Brain (organoid and tissue), 16 donors: ENCODE measurements at places on chromosomes 4 and X.
A peak's percentile ranks its signal among the peaks of the same experiment; 100 is the strongest.

DNA sequence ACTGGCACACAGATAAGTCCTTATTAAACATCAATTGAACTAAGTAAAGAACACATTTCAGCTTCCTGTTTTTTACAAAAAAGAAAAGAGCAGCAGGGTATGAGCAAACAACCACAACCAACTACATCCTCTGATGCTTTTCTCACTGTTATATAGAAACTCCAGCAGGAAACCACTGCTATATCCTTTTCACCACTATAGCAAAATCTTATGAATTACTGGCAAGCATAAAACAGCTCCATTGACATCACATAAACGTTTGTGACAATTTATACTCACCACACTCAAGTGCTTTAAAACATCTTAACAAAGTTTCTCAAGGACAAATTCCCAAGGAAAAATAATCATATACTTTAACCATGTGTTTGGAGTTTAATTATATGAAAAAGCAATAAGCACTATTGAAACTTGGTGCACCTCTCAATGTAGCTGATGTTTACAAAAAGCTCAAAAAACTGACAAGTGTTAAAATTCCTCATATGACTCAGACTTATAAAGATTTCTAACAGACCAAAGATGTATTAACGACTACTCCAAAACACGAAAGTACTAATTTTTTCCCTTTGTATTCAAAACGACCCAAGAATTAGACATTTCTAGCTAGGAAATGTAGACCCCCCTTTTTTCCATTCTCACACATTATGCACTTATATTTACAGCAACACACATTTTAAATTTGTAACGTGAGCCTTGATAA, 12.9 kb downstream of the GPRIN3 start:
- DNase-seq, result no peak

GRCh38 chrX:64428371-64428770, 33.1 kb upstream of the MTMR8 start:
- no peak for DNase-seq

GRCh38 chr4:16120720-16121119, 36.9 kb upstream of the PROM1 start:
- DNase-seq, result no peak

DNA sequence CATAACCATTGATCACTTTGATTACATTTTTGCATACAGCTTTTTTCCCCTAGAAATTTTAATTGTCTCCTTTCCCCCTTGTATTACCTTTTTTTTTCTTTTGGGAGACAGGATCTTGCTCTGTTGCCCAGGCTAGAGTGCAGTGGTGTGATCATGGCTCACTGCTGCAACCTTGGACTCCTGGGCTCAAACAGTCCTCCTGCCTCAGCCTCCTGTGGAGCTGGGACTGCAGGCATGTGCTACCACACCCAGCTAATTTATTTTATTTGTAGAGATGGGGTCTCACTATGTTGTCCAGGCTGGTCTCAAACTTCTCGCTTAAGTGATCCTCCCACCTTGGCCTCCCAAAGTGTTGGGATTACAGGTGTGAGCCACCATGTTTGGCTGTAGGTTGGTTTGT, 47.0 kb downstream of the ZFX start:
- no peak for DNase-seq

- no peak for DNase-seq
Measured at GRCh38 chrX:135522132-135522530, 1.7 kb downstream of the INTS6L start.

DNA sequence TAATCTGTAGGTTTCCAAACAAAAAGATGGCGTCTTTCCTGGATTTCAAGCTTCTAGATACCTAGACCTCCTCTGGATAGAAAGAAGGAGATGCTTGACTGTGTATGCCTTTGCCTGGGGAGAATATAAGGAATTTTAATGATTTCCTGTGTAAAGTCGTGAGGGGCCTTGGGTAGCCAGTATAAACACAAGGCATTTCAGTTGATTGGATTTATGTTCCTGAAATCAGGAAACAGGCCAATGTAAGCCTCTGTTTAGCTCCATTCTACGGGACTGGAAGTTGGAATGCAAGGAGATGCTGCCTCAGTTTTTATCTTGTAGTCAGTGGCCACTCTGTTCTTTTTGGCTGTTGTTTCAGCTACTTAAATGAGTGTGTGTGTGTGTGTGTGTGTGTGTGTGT, 137.2 kb downstream of the GUCY2F start:
- no peak for DNase-seq

DNA sequence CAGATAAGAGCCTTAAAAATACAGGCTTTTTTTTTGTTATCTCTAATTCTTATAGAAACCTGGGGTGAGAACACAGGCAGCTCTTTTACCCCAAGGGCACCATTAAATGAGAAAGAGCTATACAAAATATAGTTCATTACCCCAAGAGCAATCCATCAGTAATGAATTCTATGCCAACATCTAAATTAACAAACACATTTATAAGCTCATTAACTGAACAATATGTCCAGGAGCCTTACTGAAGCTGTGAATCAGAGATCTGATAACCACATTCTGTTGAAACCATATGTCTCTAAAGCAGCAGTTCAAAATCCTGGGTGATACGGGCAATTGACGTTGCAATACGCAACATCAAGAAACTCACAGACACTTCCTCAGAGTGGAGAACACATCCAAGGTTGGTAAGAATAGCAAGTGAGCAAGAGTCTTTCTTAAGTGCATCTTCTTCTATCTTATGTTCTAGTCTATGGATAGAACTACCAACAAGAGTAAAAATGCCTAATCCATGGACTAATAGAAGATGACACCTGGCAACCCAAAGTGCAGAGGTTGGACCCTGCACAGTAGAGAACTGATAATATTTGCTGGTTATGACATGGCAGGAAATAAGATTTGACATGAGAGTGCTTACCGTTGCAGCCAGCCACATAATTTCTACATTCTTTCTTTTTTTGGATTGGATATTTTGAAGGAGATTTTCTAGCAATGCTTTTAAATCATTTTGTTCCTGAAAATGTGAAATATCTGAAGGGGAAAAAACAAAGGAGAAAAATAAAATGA, 449.3 kb downstream of the IL15 start:
- no peak for DNase-seq

GRCh38 chr4:77921701-77922100, 59.1 kb downstream of the MRPL1 start:
- DNase-seq, result no peak

DNA sequence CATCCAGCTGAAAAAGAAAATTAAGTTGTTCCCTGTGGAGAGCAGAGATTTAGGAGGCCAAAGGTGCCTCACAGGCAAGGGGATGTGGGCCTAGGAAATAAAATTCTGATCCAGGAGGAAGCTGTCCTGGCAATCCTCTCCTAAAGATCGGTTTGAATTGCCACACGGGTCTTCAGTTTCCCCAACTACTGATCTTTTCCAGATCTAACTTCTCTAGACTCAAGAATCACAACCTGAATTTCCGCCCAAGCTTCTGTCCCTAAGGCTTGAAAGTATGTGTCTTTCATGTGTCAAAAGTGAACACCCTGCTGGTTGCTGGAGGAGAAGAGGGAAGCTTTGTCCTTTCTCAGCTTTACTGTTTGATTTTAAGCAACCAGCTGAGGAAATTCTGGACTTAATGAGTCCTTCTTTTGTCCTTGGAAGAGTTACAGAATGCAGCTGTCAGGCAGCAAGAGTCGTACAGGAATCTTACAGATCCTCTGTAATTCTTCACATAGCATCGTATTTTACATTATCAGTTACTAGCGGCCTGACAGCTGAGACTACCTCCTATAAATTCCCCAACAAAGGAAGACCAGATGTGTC, 93.8 kb downstream of the INPP4B start:
- peak; percentile 6 for DNase-seq

DNA sequence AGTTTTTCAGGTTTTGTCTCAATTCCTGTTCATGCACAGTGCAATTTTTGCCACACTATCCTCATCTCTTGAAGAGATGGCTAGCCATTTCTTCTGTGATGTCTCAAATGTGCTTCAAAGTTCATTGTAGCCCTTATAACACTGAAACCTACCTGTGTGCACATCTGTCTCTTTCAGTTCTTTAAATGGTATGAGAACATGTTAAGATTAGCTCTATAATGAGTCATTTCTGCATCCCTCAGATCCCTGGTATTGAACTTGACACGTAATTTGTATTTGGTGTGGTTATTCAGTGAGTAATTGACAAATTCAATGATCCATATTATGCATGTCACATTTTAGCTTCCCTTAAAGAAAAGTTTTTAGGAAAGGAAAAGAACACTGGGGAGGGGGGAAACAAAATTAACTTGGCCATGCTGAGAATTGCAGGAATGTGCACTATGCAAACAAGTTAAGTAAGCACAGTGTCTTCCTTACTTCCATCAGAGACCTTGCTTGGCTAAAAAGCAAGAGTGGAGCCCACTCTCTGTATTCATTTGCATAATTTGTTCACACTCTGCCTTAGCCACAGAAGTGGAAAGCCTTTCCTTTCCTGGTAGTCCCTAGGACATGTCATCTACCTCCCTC, 659.8 kb upstream of the MAGEB2 start:
- DNase-seq, result no peak

DNA sequence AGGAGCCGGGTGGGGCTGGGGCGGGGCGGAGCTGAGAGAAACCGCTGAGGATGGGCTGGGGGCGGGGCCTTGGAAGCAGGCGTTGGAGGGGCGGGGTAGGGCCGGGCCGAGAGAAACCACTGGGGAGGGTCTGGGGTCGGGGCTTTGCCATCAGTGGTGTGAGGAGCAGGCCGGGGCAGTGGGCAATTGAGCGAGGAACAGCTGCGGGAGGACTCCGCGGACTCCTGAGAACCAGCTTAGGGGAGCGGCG, 1.3 kb upstream of the EOLA2 start:
- no peak for DNase-seq

DNA sequence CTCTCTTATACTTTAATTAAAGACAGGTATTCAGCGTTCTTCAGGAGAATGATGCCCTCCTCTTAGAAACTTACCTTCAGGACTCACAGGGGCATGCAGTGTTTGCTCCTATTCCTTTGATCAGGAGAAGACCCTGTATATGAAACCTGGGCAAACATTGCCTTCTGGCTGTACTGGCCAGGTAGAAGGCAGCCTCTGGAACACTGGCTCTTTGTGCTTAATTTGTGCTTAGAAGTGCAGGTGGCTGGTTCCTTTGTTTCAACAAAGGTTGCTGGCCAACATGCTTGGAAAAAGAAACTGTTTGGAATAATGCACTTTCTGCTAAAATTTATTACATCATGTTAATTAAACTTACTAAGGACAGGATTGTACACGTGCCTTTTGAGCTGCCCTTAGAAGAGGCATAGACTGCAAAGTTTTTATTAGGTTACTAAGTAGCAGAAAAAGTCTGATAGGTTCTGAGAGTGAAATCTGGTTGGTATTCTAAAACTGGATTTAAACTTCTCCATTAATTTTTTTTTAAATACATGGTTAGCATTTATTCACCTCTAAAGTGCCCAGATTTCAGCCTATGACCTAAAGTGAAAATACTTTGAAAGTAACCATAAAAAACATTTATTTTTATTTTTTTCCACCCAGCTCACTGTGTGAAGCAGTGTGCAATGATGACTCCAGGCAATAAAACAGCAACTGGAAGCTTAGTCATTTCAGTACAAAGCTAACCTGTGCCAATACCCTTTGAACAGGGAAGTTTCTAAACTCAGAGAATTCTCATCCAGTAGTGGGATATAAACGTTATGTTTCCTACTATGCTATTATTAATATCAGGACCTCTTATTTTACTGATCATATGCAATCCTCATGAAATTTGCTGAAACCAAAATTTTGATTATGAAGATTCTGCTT, 11.3 kb downstream of the RASSF6 start:
- no peak for DNase-seq

- DNase-seq, result no peak
Measured at GRCh38 chrX:30283456-30284200, 25.6 kb downstream of the NR0B1 start.

DNA sequence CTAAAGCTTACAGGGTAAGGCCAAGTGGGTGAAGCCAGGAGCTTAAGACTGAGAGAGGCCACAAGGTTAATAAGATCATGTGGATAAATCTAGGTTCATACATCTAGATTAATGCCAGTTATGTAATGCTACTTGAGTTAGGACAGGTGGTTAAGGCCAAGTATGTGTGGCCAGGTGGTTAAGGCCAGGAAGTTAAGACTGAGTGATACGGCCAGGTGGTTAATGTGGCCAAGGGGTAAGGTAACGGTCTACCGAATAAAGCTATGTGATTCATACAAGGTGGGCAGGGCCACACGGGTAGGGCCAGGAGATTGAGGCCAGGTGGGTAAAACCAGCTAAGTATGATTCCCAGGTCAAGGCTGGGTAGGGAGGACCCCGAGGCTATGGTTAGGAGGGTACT, 223.0 kb downstream of the TACR3 start:
- no peak for DNase-seq

GRCh38 chrX:11290416-11291102, 2.7 kb upstream of the AMELX start:
- DNase-seq, result no peak

- no peak for DNase-seq
Measured at GRCh38 chrX:77548751-77549150, 101.6 kb downstream of the FGF16 start.

GRCh38 chr4:8117278-8117682, 41.3 kb downstream of the ABLIM2 start:
- no peak for DNase-seq

DNA sequence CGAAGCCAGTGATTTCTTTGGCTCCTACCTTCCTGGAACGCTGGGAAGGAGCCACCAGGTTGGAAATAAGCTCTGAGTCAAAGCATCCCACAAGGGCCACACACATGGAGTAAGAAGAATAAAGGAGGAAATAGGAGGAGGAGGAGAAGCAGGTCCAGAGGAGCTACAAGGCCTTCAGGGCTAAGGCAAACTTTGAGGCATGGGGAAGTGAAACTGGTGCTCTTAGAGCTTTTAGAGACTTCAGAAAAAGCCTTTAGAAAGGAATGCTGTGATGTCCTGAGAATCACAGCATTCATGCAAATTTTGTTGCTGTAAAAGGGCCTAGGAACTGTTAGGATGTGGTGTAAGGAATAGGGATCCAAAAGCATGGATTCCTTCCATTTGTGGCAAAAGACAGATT, 135.9 kb upstream of the ARHGEF9 start:
- DNase-seq, result no peak

DNA sequence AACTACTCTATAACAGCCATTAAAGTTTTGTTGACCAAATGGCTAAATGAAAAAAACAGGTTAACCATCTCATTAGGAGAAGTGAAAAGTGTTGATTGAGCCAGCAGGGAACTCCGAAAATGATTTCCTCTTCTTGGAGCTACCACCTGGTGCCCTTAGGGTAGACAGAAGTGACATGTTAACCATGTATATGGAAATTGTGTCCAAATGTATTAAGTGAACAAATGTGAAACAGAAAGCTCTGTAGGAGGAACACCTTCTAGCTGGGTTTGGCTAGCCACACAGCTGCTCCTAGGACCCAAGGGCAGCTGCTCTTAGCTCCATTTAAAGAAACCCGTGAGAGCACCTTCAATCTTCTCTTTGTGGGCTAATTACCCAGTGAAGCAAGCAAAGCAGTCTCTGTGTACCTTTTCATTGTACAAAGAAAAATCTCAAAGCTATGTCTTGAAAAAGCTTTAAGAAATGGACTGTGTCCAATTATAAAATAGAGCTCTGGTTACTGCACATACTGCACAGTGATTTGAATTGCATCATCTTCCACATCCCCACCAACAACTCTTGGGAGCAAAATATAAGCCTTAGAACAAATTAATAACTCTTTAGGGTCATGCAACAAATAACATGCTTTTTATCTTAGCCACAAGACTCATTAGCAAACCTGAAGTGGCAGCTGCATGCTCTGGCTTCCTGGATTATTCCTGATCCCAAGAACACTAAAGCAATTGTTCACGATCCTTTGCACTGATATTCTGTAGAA, 59.2 kb upstream of the PARM1 start:
- DNase-seq, result peak; percentile 43
